ENCODE measurements at places on chromosomes 11 and 22.

DNA sequence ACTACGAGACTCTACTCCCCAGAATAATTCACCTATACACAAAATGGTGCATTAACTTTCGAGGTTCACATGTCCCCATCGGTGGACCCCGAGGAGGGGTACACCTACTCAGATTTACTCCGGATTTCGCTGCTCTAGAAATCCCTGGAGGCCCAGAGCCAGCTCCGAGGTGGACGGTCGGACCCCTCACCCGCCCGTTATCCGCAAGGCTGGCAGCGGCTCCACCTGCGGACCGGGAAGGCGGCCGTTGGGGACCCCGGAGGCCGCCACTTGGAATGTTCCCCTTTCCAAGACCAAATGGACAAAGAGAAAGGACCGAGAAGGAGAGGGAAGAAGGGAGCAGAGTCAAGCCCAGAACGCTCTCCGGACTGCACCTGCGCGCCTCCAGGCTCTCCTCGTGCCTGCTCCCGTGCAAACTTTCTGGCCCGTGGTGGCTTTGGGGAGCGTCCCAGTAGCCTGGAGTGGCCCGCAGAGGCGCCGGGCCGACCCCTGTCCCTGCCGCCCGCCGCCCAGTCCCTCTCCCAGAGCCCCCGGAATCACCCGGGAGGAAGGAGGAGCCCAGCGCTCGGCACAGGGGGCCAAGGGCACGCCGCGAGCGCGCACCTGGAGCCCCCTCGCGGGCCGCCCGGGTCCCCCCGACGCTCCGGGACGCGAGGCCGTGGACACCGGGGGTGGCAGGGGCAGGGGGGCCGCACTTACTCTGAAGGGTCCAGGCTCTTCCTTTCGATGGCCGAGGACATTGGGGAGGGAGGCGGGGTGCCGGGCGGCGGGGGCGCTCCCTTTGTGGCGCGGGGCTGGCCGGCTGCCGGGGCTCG is 23.0 kb downstream of the LMO2 start:
- DNase-seq = no peak

GRCh38 chr11:87820011-87820410 is 355.2 kb downstream of the RAB38 start:
- no peak for DNase-seq

GRCh38 chr11:2299773-2300172 is 1.9 kb downstream of the C11orf21 start:
- DNase-seq = no peak

GRCh38 chr22:49582181-49582580 is 245.5 kb downstream of the BRD1 start:
- DNase-seq = no peak

- DNase-seq = no peak
Measured at GRCh38 chr11:99154277-99154676, 133.5 kb downstream of the CNTN5 start.

GRCh38 chr11:17219016-17219415 is 11.2 kb upstream of the PIK3C2A start:
- DNase-seq = no peak

DNA sequence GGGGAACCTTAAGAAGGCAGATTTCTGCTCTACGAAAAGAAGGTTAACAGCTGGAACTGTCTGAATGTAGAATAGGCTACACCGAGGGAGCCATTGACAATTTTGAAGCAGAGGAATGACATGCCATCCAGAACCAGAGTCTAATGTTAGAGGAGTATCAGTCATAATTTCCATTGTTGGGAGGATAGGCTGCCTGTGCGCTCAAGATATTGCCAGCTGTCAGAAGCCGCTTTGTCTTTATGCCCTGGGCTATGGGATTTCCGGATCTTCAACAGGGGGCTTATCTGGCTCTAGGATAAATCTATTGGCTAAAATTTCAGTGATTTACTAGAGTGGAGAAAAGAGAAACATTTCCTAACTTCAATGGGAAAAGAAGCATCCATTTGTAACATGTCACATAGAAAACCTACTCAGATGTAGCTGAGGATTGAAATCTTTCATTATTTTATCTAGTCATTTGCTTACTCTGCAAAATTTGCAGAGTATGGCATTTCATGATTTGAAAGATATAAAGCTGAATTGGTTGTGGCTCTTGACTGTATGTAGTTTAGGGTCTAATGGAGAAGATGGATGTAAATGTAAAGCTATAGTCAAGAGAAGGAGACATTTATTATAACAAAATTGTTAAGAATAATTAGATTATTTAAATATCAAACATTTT is 78.9 kb downstream of the ANO3 start:
- no peak for DNase-seq

GRCh38 chr22:17938484-17938924 is 85.9 kb downstream of the MICAL3 start:
- no peak for DNase-seq

- DNase-seq = no peak
Measured at GRCh38 chr22:35349368-35349703, 31.6 kb upstream of the HMOX1 start.

DNA sequence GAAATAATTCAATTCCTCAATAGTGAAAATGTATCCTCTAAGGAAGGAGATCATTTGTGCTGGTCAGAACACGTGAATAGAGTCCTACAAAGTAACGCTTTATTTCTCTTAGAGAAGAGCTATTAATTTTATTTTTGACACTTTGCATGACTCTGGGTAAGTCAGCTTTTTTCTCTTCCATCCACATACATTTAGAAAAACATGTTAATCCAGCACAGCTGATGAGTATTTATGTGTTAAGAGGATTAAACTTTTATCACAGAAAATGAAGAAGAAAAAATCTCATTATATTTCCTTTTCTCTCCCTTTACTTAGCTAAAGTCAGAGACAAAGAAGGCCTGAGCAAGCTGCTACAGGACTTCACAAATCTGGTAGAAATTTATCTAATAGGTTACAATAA is 649.5 kb upstream of the CCDC179 start:
- DNase-seq = no peak

- no peak for DNase-seq
Measured at GRCh38 chr11:67054346-67054835, 2.3 kb upstream of the RHOD start.

DNA sequence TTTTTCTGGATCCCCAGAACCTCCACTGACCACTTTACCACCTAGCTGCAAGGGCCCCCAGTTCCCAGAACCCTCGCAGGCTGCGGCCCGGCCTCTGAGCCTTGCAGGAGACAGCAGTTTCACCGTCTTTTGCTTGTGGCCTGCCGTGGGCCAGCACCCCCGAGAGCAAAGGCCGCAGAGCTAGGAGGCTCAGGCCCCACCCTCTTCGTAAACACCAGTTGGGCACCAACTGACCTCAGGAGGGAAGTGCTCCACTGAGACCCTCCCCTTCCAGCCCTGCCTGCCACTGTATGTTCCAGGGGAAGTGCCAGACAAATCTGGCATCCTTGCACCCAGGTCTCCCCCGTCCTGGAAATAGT is 23.4 kb upstream of the CREB3L1 start:
- DNase-seq = no peak

- no peak for DNase-seq
Measured at GRCh38 chr22:43129426-43130425, 13.5 kb downstream of the MCAT start.

GRCh38 chr11:28209906-28210305 is 101.7 kb downstream of the METTL15 start:
- no peak for DNase-seq

- DNase-seq = no peak
Measured at GRCh38 chr11:96798445-96798844, 408.6 kb downstream of the JRKL start.

DNA sequence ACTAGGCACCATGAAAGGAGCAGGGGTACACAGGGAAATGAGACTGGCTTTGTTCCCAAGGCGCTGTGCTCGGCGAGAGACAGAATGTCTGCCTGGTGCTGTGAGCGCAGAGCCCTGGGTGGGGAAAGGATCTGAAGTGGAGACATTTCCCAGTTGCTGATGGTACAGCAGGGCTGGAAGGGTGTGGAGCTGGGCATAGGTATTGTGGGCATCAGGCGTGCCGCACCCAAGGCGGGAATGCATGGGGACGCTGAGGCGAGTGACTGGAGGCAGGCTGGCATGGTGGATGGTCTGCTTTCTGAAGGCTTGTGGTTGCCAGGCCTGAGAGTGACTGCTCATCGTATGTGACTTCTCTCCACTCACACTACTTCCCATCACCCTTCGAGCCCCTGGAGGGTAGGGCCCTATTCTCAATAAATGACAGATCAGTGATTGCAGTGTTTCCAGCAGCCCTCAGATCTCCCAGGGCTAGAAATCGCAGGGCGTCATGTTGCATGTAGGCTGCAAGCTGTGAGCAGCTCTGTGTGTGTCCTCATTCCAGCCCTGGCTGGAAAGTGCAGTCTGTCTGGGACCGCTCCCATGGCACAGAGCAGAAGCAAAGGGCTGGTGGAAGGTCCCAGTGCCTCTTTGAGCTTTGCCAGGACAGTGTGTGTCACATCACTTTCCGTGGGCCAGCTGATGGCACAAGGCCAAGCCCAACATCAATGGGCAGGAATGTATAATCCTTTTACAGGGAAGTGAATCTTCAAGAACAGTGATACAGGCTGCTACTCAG is 67.7 kb downstream of the TBC1D22A start:
- no peak for DNase-seq

Measured in T-helper 2 cell (primary cell).